ENCODE measurements at places on chromosomes 4 and X.

DNA sequence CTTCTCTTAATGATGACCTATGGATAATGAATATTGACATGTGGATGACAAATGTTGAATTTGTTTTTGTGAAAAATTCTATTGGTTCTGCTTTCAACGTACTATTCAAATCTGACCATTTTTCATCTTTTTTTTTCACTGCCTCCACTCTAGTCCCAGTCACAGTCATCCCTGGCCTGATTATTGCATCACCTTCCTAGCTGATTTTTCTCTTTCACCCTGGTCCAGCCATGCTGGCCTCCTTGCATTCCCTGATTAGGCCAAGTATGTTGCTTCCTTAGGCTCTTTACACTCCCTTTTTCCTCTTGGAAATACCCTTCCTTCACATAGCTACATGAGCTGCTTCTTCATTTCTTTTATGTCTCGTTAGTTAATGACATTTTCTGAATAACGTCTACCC, 58.1 kb upstream of the MAP9 start:
- no peak for DNase-seq

DNA sequence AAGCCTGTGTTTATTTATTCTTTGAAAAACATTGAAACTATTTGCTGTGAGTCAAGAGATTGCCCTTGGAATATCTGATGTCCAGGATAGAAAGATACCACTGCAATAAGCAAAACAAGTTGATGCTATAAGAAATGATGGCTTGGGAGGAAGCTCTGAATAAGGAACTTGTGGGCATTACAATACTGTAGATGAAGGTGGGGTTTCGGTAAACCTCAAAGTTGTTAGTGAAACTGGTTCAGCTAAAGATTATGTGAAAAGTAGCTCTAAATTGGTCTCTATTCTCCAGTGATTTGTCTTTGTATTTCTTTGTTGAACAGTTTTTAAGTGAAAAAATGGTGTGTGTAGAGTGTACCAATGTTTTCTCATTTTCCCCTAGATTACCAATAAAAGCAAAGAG, 128.7 kb downstream of the AKAP4 start:
- no peak for DNase-seq

DNA sequence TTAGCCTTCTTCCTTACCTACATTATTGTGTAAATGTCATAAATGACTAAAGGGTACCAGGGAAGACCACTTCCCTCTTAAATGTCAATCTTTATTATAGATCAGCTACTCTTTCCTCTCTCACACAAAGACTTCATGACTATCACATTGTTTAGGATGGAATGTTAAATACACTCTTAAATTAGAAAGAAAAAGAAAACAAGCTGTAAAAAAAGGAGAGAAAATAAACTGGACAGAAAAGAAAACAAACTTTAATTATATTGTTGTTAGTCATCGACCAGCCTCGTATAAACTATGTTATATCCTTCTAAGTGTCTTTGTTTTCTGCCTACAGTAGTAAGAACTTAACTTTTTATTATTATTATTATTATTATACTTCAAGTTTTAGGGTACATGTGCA, 666.4 kb upstream of the NR3C2 start:
- DNase-seq = no peak

DNA sequence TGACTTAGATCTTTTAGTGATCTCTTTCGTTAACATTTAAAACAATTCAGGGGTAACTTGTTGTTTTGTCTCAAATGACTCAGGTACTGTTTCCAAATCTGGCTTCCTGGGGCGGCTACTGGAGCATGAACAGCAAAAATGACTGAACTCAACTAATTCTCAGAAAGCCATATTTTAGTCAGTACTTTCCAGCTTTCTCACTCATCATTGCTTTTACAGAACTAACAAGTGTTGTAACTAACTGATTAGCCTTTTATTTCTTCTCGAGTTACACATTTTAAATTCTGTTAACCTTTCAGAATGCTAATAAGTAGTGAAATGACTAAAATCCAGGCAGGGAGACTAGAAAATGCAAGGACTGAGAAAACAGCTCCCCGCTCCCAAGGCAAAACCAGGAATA, 55.3 kb downstream of the JADE3 start:
- no peak for DNase-seq

DNA sequence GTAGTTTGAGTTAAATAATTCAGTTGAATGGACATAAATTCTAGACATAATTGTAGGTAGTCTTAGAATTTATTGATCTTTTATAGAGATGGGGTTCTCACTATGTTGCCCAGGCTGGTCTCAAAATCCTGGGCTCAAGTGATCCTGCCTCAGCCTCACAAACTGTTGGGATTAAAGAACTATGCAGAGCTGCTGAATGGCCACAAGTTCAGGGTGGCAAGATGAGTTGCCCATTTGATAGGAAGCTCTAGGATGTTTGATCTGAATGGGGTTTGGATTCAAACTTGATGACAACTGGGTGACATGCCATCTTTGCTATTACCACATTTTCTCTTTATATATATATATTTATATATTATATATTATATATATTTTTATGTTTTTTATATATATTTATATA, 3.6 kb downstream of the RPL36A start:
- DNase-seq = no peak

DNA sequence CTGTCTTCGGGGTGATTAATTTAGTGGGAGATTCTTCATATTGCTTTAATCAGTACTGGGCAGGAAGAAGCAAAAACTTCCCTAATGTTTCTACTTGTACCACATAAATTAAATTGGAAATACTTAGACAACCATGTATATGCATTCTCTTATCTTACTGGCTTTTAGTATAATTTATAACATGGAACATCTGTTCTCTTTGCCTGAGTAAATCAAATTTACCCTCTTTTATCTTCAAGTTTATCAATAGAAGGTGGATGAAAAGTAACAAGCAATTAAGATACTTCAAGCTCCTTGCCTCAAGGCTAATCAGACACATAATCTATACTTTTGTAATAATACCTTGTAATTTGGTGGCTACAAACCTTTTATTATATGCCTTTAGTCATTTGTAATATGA, 274.4 kb upstream of the ARX start:
- no peak for DNase-seq

DNA sequence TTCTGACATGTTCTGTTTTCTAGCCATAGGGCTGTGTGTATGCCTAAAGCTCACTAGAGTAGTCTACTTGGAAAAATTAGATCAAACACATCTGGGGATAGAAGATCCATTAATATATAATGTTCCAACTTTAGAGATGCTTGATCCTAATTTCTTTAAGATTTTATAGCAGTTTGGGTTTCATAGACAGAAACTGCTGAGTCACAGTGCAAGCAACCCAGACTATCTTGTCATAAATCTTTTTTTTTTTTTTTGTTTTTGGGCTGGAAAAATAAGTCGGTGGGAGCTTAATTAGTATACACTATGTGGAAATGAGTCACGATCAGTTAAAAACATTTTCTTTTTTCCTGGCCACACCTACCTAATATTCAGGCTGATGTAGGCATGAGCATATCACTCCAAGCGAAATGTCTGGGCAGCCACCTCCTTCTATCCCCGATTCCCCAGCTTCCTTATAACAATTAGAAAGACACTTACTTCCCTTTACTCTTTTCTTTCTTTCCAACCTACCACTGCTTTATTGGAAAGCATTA, 58.2 kb upstream of the CASK start:
- DNase-seq = peak; percentile 1

DNA sequence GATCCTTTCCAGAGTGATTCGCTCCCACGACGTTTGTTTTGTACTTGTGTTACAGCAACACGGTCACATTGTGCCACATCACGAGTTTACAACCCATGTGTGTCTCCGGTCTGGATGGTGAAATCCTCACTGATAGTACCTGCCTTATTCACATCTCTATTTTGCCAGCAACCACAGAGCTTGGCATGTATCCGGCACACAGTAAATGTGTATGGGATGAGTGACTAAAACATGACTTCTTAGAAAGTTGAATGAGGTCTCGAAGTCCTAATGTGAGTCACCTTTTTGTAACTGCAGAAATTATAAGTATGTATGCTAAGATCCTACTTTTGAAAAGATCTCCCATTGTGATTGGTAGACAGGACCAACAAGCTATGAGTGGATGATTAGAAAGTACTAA, 7.5 kb downstream of the STOX2 start:
- no peak for DNase-seq

DNA sequence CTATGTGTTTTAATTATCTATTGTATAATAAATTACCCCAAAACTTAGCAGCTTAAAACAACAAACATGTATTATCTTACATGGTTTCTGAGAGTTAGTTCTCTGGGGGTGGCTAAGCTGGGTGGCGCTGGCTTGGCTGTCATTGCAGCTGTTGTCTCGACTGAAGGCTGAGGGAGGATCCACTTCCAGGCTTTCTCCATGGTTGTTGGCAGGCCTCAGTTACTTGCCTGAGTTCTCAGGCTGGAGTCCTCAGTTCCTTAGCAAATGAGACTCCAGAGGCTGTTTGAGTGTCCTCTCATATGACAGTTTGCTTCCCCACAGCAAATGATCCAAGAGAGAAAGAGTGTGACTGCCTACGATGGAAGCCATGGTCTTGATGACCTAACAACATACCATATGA, 23.5 kb upstream of the GALNT7 start:
- DNase-seq = no peak

DNA sequence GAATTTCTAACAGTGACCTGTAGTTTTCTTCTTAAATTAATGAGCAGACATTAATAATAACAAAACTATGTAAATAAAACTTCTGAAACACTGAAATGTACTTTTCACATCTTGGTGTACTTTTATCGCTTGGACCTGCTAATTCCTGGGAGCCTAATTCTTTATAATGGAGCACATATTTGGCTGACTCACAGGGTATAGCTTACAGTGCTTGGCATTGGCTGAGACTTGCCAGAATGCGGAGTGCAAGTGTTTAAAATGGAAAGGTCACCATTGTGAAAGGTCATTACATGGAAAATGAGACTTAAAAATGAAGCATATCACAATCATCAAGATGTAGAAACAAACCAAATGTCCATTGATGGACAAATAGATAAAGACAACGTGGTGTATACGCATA, 137.3 kb upstream of the PDLIM3 start:
- no peak for DNase-seq

- no peak for DNase-seq
These were observed 115.8 kb upstream of the DDIT4L start for GRCh38 chr4:100306018-100306417.

DNA sequence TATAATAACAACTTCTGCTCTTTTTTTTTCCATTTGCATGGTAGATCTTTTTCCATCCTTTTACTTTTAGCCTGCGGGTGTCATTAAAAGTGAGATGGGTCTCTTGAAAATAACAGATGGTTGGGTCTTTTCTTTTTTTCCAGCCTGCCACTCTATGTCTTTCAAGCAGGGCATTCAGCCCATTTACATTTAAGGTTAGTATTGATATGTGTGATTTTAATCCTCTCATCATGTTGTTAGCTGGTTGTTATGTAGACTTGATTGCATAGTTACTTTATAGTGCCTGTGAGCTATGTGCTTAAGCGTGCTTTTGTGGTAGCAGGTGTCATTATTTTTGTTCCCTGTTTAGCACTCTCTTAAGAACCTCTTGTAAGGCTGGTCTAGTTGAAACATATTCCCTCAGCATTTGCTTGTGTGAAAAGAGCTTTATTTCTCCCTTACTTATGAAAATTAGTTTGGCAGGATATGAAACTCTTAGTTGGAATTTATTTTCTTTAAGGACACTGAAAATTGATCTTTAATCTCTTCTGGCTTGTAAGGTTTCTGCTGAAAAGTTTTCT, 326.1 kb downstream of the SH3BGRL start:
- DNase-seq = no peak

DNA sequence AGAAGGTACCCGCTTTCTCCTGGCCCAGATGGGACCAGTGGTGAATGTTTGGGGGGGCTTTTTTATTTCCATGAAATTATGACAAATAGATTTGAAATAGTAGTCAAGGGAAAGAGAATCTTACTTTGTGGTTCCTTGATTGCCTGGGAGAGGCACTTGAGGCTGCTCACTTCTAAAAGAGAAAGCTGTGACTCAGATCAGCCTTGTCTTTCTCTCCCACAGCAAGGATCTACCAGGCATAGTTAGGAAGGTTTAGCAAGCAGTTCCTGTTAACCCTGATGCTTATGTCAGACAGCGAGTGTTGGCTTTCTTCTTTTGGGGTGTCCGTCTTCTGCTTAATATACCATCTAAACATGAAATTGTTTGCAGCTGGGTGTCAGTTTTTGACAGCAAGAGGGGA, 114.5 kb downstream of the TSPAN7 start:
- DNase-seq = no peak

DNA sequence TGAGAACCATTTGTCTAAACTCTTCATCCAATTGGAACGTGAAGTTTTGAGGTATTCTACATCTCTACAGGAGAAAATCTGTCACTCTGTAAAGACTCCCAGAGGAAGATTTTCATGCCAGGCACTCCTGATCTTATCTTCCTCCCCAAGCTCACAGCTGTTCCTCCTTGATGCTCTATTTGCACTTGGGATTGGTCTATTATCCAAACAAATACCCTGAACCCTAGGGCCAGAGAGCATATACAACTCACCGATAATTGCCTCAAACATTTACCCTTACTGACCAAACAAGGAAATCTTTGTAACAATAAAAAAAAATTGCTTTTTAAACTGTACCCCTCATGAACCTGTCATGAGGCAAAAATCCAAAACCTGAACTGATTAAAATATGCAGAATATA, 372.7 kb downstream of the SH2D1A start:
- DNase-seq = no peak

- no peak for DNase-seq
These were observed 246.0 kb downstream of the CXXC4 start for GRCh38 chr4:104248726-104249125.

GRCh38 chr4:112073181-112073580, 72.1 kb upstream of the FAM241A start:
- no peak for DNase-seq

DNA sequence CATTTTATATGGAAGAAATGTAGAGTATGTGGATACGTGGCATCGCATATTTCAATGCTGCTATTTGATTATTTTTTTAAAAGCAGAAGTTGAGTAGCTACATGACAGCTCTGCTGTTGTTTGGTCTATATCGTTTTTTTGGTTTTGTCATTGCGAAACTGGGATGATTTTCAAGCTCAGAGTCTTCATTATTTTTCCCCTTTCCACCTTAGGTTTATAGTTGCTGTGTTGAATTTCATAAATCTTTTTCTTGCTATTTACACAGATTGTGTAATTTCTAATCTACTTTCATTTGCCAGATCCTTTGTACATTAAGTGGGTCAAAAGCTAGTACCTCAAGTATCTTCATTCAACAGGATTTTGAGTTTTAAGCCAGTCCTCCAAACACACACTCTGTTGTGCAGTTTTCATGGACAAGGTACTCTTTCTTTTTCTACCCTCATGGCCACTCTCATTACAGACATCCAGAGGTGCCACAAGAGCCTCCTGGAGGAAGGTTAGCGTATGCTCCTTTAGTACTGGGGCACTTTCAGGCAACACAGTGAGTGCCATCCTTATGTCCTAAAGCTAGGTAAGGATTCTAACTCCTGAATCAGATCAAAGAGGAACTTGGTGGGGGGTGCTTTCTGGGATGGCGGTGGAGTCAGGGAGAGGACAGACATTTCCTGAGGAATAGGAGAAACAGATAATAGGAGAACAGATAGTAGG, 123.2 kb downstream of the FHIP1A start:
- no peak for DNase-seq

DNA sequence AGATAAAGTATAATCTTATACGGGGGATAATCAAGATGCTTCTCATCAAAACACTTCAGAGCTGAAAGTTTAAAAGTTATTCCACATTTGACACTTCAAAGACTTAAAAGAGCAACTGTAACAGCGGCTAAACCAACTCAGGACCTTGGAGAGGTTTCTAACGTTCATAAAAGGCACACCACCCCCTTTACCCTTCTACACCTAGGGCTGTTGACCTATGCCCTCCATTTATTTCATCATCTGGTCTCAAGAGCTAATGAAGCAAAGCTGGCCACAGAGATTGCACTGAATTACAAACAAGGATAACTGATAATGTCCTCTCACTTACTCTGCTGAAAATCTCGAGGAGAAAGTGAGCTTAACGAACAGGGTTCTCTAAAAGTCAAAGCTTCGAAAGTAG, 1.1 kb upstream of the RPS6KA6 start:
- DNase-seq = no peak

All from erythroblast (primary cell).